Stimulated activated CD8-positive, alpha-beta memory T cell treated with anti-CD3 and anti-CD28 coated beads, Interleukin-4, amount 100 ng/mL, for 24 hours (primary cell): ENCODE measurements at places on chromosomes 5 and 9.

- no peak for DNase-seq
Measured at GRCh38 chr5:37568018-37568753, 189.1 kb downstream of the WDR70 start.

DNA sequence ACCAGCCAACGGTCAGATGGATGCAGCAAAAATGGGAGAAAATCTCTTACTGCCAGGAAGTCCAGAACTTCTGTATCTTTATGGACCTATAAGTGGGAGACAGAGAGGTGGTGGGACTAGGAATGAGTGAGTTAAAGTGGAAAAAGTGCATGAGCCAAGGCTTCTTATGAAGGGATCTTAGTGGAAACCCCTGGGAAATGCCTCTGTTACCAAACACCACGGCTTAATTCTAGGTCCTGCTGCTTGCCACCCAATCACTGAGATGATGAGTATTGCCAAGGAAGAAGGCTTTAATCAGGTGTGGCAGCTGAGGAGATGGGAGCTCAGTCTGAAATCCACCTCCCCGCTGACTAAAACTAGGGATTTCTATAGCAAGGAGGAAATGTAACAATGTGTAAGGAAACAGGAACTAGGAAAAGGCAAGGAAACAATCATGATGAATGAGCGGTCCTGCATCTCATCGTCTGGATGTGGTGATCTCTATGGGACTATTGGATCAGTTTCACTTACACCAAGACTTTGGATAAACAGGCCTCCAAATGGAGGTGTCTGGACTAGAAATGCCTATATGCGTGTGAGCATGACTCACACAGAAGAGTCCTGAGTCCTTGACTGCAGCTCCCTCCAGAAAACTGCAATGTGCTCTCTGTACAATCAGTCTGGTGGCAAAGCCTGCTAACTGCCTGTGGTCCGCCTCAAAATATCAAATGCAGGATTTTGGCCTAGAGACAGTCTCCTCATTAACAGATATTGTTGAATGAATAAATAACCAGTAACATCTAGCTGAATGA is 98.2 kb upstream of the PRR16 start:
- DNase-seq: no peak

DNA sequence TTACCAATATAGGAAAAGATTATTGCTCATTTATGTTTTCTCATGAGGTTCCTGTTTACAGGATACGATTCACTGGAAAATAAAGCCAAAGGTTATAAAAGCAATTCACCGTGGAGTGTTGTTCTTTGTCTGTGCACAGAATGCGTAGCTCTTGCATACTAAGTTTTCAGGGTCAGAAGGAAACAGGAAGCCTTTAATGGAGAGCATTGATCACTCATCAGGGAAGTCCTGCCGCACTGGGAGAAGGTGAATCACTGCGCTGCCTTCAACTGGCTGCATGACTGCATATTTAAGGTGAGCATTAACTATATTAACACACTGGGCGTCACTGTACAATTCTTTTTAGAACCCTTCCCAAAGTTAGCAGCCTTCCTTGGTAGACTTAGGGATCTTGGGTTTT is 74.1 kb upstream of the SYK start:
- no peak for DNase-seq

GRCh38 chr5:116097301-116097700 is 12.5 kb downstream of the COMMD10 start:
- DNase-seq: no peak

- DNase-seq: no peak
Measured at GRCh38 chr5:102531506-102531905, 32.7 kb upstream of the SLCO6A1 start.

- no peak for DNase-seq
Measured at GRCh38 chr9:101130054-101130453, 101.5 kb downstream of the PLPPR1 start.

GRCh38 chr9:126117631-126118030 is 209.0 kb upstream of the MVB12B start:
- DNase-seq: no peak

DNA sequence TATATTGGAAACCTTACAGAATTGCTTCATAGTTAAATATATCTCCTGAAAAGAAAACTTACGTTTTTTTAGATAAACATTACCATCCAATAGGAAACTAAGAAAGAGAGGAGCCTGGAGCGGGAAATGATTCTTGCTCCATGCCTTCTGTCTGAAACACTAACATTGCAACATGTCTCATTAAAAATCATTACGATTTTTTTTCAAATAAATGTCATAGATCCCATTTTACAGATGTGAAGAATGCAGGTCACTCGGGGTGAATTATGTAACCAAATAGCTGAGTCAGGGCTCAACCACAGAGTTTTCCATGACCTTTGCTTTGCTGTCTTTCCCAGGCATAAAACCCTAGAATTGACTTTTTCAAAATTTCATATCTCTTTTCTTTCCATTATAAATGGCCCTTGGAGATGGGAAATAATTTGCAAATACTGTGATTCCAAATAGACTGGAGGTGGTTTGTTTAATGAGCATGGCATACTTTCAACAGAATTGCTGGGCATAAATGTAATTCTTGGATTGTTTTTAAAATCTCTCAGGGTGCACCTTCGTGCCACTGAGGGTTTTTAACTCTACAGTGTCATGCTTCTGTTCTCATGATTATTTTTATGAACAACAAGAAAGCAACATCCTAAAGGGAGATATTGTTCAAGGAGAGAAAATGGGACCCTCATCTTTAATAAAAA is 302.8 kb downstream of the EBF1 start:
- DNase-seq: no peak

- DNase-seq: no peak
Measured at GRCh38 chr5:76960004-76960625, 7.3 kb downstream of the CRHBP start.

DNA sequence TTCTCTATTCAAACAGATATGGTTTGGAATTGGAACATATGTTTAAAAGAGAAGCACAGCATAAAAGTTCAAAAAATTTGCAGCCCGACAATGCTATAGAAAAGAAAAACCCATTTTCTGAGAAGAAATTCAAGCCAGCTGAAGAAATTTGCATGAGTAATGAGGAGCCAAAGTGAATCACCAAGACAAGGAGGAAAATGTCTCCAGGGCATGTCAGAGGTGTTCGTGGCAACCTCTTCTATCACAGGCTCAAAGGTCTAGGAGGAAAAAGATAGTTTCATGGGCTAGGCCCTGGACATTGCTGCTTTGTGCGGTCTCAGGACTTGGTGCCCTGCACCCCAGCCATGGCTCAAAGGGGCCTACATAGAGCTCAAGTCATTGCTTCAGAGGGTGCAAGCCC is 134.8 kb upstream of the ADAMTS16 start:
- no peak for DNase-seq

DNA sequence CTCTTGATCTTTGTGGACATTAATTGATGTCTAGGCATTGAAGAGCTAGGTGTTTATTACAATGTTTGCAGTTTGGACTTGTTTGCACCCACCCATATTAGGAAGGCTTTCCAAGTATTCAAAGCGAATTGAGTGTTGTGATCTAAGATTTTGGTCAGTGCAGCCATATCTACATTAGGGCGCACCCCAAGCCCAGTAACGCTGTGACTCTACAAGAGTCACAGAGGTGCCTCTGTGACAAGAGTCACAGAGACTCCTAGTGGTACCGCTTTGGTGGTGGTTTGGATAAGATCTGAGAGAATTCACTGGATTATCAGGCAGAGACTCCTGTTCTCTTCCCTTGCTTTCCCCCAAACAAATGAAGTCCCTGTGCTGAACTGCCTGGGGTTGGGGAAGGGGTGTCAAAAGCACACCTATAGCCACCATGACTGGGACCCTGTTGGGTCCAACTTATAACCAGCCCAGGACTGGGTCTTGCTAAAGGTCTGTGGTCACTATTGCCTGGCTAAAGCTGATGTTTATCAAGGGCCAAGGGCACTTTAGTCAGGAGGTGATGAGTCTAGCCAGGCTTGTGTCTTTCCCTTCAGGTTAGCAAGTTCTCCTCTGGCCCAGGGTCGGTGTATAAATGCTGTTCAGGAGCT is 114.1 kb upstream of the RIOK2 start:
- no peak for DNase-seq

DNA sequence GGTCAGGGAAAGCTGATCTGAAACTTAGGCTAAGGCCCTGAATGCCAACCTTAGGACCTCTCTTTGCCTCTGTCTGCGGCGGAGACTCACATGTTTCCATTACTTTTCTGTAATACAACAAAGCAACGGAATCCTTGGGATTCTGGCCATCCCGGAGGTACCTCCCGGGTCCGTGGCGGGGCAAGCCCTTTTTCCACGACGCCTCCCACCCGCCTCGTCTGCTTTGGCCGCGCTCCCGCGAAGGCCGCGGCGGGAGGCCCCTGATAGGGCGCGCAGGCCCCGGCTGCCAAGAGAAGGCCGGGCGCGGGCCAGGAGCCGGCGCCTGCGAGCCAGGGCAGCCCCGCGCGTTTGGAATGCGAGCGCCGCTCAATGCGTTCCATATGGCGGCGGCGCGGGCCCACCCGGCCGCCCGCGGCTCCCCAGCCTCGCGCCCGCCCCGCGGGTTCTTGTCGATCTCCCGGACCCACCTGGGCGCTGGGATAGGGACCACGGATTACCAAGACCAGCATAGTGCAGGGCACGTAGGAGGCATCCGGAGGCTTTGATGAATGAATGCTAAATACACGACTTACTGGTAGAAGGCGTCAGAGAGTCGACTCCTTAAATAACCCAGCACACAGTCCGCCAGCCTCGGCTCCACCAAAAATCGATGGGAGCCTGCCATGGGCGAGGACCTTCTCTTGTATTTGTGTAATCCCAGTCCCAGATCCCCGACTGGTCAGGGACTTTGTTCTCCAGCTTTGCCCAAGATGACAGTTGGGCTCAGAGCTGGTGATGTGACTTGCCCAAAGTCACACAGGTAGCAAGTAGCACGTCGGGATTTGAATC is 17.5 kb upstream of the PHF19 start:
- no peak for DNase-seq

DNA sequence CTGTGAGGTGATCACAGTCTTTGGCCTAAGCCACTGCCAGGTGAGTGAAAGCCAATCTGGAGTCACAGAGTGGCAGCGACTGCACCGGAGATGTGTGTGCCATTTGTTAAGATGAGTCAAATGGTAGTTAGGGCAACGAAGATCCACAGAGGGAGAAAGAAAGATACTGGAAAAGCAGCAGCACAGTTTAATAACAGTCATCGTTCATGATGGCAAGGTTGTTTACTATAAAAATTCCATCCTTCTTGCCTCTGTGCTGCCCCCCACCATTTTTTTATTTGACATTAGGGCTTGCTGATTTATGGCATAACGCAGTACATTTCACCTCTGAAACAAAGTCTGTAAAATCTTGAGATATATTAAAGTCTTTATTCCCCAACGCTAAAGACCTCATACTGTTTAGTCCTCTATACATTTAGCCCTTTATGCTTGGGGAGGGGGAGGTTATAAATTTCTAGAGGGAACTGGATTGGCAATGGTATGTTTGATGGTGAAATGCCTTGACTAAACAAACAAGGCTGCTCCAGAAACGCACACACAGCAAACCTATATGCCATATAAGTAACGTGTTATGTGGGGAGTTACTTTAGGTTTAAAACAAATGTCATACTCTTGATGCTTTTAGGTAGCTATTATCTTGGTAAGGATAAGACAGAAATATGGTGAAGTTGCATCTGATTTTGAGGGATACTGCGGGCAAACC is 55.8 kb upstream of the ABL1 start:
- DNase-seq: no peak

GRCh38 chr9:128285033-128285784 is 9.1 kb downstream of the SWI5 start:
- no peak for DNase-seq

DNA sequence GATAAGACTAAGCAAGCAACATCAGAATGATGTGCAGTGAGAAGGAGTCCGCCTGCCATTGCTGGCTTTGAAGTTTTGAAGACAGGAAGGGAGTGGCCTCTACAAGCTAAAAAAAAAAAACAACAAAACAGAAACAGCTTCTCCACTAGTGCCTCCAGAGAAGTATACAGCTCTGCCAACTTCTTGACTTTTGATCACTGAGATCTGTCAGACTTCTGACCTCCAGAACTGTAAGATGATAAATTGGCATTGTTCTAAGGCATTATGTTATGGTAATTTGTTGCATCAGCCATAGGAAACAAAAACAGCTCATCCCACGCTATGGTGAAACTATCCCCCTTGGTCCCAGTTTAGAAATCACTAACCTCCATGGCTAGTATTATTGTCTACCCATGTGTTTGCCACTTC is 131.0 kb upstream of the VCAN start:
- no peak for DNase-seq

GRCh38 chr5:67363180-67363709 is 166.6 kb upstream of the CD180 start:
- DNase-seq: no peak

DNA sequence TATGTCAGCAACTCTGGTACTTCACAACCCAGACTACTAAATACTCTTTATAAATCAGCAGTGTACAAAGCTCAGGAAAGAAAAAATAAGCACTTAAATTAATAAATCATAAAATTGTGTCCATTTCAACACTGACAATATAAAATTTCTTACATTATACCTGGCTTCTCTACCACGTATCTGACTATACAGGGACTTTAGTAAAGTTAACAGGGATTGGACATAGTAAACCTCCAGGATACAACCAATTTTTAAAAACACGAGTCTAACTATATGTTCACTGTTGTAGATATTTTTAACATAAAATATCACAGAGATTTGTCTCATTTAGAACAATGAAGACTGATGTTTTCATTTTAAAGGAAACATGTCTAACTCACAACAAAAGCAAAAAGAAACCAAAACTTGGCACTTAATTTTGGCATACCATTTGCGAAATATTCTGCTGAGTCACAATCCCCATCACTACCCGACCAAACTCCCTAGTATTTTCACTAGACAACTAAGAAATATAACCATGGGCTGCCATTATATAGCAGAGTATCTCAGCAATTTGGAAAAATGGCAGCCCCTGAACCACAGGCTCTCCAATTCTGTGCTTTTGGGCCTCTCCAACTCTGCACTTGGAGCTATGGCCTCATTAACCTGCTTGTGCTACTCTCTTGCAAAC is 14.4 kb downstream of the FAM169A start:
- no peak for DNase-seq

- no peak for DNase-seq
Measured at GRCh38 chr5:130017173-130017572, 112.9 kb downstream of the CHSY3 start.

GRCh38 chr9:71725590-71726338 is 42.5 kb downstream of the CEMIP2 start:
- no peak for DNase-seq
